ENCODE measurements at places on chromosomes 2 and 18.

DNA sequence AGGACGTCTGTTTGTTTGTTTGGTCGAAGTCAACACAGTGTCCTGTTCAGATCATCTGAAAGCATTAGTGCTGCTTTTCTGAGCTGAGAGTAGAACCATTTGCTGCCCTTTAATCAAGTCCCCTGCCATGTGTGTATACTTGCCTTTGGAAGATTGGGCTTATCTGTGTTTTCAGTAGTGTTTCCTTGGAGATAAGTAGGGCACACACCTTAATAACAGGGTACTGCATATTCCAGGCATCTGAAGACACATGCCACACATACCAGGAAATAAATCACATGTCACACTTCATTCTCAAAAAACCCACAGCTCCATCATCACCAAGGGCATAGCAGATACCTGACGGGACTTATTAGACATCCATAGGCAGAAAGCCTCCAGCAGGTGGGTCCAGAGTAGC is 157.4 kb downstream of the SOX11 start:
- DNase-seq: no peak

- no peak for DNase-seq
These were observed 162.2 kb downstream of the ALPK2 start for GRCh38 chr18:58466636-58467205.

- no peak for DNase-seq
These were observed 37.5 kb downstream of the FASTKD2 start for GRCh38 chr2:206802654-206803514.

DNA sequence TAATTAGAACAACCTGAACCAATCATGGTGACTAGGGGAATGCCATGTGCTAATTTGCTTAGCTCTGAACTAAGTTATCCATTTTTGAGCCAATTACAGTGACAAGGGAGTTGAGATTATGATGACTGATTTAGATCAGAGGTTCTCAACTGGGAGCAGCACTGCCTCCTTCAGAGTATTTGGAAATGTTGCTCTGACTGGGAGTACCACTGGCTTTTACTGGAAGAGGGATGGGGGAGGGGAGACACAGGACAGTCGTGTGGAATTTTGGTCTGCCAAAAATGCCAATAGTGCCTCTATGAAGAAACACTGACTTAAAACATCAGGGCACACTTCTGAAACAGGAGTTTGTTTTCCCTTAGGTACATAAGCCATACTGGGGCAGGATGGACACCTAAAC is 48.1 kb upstream of the VPS54 start:
- DNase-seq: no peak

GRCh38 chr18:4353853-4354418 is 101.2 kb downstream of the DLGAP1 start:
- DNase-seq: no peak

DNA sequence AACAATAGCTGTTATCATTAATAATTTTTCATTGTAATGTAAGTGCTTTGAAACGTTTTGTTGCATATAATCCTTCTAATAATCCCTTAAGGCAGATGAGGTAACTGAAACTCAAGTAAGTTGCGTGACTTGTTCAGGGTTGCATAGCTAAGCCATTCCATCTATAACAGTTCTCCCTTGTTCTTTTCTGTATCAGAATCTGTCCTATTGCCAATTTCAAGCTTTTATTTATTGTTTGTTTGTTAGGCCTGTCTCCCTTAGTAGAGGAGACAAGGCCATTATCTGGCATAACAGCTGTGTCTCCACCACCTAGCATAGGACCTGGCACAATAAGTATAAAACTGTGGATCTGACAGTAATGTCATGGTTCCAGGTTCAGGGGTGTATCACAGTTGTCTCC is 19.4 kb downstream of the BABAM2 start:
- no peak for DNase-seq

DNA sequence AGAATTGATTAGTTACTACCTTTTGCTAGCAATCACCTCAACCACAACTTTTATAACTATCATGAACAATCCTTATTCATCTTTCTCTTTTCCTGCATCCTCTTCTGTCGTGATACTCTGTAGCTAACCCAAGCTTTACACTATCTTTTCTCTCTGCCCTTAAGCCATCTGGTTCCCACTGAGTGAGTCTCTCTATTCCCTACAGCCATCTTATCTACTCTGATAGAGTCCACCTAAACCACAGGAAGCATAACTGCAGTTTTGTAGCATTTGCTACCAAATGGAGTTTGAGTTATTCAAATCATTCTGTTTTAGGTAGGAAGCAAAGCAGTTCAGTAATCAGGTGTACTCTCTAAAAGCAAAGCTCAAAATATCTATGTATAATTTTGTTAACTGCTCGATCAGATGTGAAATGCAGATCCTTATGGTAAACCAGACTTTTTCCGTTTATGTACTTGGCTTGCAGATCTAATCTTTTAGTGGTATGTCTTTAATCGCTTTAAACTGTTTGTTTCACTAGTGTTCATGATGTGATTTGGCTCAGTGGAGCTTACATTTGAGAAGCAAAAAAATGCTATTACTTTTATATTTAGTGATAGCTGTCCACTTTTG is 91.0 kb downstream of the CSRNP3 start:
- no peak for DNase-seq

- no peak for DNase-seq
These were observed 8.8 kb downstream of the COLEC11 start for GRCh38 chr2:3603536-3604206.

DNA sequence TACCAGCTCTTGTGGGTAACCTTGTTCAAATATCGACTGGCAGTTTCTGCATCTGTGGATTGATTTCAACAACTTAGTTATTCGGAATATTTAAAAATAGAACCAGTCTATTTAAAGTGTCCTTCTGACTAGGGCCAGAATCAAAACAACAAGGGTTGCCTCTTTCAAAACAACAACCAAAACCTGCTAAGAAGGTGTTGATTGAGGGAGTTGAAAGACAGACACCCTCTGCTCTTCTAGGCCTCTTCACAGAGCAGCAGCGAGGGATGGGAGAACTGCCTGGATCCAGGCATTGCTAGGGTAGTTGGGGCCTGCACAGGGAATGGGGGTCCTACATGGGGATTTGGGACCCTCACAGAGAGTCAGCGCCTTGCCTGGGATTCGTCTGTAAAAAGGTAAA is 19.8 kb downstream of the TTR start:
- no peak for DNase-seq

DNA sequence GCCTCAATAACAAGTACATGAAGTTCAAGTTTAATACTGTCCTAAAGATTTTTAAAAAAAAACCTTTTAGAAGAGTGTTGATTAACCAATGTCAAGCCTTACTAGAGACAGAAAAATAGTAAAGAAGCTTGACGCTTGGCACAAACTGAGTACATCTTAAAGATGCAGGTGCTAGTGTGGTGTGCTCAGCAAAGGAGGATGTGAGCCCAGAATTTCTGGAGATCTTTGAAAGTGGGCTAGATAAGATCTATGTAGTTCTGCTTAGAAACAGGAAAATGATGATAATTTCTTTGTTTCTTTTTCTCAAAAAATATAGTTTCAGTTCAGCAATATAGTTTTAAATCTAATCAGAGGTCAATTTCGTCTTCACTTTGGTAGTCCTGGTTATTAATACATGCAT is 118.3 kb upstream of the KLHL14 start:
- no peak for DNase-seq

DNA sequence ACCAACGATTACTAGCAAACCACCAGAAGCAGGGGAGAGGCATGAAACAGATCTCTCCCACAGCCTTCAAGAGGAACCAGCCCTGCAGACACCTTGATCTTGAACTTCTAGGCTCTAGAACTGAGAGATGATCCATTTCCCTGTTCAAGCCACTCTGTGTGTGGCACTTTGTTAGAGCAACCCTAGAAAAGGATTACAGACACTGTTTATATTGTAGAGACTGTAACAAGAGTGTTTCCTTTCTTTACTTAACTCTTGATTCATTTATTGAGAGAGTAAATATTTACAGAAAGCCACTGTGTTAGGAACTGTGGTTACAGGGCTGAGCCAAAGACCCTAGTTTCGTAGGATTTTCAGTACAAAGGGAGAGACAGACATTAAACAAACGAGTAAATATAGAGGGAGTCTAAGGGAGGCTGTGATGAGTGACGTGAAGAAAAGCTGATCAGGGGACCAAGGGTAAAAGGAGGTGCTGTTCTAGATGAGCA is 10.9 kb downstream of the CCDC68 start:
- no peak for DNase-seq

DNA sequence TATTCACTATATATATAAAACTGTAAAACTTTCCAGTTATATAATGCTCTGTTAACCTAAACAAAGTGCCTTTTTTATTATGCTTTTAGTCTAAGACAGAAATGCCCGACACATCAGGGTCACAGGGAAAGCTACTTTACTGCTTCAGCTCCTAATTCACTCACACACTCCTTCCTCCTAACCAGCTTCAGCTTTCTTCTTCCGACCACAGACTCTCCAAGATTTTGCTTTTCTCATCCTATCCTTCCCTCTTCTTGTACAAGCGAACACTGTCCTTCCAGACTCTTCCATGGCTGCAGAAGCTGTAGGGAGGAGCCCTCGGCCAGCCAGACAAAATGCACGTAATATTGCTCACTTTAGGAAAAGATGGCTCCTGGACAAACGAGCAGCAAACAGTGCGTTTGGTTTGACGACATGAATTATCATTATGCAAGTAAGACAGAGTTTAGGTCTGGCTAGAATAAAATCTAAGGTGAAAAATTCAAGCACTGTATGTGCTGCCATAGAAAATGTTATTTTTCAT is 47.5 kb upstream of the HNRNPA3 start:
- DNase-seq: no peak

GRCh38 chr2:241873803-241874110 is 4.2 kb downstream of the RTP5 start:
- no peak for DNase-seq

GRCh38 chr2:24872344-24873115 is 47.5 kb downstream of the ADCY3 start:
- no peak for DNase-seq

- no peak for DNase-seq
These were observed 116.8 kb downstream of the COPS8 start for GRCh38 chr2:237202288-237203030.

- DNase-seq: no peak
These were observed 8.8 kb upstream of the CRACDL start for GRCh38 chr2:98944775-98945174.

GRCh38 chr2:41326851-41327250 is 721.0 kb upstream of the PKDCC start:
- DNase-seq: peak; percentile 29

DNA sequence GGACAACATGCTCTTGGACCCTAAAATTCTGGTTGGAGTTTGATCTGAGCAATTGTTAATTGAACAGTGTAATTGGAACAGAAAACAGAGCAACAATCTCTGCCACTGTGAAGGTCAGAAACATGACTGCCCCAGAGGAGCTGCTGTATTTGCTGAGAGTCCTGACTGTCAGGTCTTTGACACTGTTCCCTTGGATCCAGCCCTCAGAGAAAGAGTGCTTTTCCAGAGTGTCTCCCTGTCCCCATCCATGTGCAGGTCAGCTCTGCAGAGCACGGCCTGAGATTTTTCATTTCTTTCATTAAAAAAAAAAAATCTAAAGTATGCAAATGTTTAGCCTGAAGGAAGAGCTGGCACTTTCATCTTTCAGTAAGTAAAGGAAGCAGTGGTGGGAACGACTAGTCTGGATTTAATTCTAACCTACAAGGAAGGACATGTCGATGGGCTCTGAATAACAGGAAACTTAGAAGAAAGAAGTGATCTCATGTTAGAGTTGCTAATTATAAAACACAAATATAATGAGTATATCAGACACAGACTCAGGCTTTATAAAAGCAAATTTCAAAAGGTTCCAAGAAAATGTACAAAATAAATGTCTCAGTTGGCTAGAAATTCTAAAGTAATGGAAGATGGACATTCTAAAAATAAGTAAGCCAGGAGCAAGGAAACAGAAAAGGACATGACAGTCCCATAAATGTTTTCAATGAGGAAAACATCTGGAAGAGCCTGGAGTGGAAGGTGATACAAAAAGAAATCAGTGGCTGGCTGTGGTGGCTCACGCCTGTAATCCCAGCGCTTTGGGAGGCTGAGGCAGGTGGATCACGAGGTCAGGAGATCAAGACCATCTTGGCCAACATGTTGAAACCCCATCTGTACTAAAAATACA is 876.5 kb downstream of the EPHA4 start:
- no peak for DNase-seq

DNA sequence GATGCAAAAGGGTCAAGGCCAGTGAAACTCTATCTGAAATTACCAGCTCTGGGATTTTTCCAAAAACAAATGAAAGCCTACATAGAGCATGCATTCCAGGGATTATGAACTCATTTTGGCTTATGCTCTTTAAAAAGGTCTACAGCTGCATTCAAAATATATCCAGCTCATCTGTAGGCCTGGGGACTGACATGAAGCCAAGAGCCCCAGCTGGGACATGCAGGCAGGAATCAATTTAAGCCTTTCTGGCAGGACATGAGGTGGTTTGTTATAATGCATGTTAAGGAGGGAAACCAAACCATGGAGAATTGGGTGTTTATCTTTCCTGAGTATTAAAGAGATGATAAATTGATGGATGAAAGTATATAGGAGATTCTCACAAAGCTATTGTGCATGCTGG is 164.5 kb downstream of the RBM43 start:
- no peak for DNase-seq

GRCh38 chr2:10775831-10776230 is 36.8 kb downstream of the PDIA6 start:
- DNase-seq: no peak

DNA sequence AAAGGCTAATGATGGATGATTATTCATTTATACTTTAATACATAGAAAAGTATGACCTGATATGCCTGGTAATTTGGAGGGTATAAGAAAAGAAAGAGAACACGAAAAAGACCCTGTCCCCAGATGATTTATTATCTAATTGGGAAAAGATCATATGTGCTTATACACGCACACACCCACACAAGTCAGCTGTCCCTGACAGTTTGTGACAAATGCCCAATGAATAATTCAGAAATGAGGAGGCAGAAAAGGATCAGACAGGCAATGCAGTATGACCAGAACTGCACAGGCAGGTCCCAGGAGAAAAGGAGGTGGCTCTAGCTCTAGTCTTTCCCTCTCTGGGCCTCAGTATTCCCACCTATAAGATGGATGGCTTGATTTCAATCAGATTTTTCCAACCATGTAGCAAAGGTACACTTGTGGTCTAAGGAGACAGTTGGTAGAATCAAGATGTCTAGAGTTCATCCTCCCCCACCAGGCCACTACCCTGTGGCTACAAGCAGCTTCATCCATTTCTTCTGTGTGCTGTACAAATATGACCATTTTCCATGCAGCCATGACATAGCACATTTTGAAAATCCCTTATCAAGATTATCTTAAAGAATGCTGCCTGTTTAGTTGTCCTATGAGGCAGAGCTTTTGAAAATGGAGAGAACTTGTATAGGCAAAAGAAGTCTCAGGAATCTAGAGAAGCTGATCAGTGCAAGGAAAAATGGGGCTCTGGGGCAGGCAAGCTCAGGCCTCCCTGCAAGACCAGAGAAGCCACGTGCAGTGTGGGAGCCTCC is 19.7 kb downstream of the CYRIA start:
- no peak for DNase-seq

All from iPS-NIHi11 (cell line).